Choroid plexus epithelial cell (primary cell): ENCODE measurements at places on chromosomes 11 and 22.
A peak's percentile ranks its signal among the peaks of the same experiment; 100 is the strongest.

- peak; percentile 60 for DNase-seq
Measured at GRCh38 chr11:81497202-81497804, 1236.4 kb downstream of the FAM181B start.

DNA sequence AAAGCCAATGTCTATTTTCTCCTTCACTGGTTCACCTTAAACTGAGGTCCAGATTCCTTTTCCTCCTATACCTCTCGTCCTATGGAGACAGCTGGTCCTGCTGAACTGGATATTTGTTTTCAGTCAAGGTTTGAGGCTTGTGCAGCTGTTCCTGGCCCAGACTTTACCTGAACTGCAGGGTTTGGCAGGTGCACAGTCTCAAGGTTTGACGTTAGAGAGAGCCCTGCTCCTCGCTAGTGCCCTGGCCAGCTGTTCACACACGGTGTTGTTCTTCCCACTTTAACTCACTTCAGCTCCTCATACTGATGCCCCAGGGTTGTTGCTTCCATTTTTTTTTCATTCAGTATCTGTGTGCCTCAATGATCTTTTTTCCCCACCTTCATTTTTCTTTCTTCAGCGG lies 74.0 kb upstream of the TTC12 start:
- DNase-seq: no peak

GRCh38 chr11:45275828-45276227 lies 10.3 kb downstream of the SYT13 start:
- DNase-seq: no peak

DNA sequence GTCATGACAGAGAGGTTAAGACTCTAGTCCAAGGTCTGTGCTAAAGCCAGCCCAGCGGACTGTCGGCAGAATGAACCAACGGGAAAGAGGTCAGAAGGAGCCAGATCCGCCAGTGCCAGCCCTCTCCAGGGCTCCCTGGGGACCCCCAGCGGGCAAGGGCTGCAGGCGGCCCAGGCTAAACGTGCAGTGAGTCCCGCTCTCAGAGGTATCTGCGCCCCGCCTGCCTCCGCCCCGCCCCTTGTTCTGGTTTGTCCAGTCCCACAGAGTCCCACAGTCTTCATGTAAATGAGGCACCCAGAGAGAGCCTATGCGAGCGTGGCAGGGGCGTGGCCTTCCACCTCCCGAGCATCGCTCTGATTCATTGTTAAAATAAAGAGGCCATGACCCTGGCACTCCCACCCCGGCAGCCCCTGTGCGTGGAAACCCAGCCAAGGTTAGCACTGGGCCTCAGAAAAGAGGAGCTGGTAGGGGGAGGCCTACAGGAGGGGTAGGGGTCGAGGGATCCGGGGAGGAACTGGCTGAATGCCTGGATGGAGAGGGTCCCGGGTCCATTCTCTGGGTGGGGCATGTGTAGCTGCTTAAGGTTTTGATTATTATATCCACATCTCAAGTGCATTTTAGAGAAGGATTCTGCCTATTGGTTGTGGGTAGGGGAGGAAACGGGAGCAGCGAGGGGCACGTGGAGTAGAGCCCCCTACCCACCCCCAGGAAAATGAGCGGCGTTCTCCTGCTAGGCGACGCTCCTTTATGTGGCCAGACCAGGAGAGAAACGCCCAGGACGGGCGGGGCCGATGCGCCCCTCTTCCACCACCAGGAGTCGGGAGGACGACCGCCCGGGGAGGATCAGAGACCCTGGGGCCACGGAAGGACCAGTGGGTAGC lies at the start of gene TRIOBP:
Gene TRIOBP (plus strand): TSS at position 392 of the 881 bp plus-strand sequence. CDS start 4,318 bp downstream, outside the sequence.
- DNase-seq: peak; percentile 94

- DNase-seq: no peak
Measured at GRCh38 chr11:94203070-94203469, 74.4 kb downstream of the PANX1 start.

GRCh38 chr11:40293655-40294348 lies 1165.7 kb downstream of the LRRC4C start:
- peak; percentile 95 for DNase-seq

- peak; percentile 65 for DNase-seq
Measured at GRCh38 chr11:117011541-117011898, 86.7 kb downstream of the SIK3 start.

- peak; percentile 52 for DNase-seq
Measured at GRCh38 chr11:74849525-74850391, 99.1 kb downstream of the XRRA1 start.

GRCh38 chr11:75402002-75402773 lies 2.9 kb downstream of the RPS3 start:
- DNase-seq: no peak

- peak; percentile 73 for DNase-seq
Measured at GRCh38 chr11:61963282-61964057, 4.0 kb downstream of the FTH1 start.

- DNase-seq: no peak
Measured at GRCh38 chr11:134640536-134640935, 228.5 kb upstream of the B3GAT1 start.

DNA sequence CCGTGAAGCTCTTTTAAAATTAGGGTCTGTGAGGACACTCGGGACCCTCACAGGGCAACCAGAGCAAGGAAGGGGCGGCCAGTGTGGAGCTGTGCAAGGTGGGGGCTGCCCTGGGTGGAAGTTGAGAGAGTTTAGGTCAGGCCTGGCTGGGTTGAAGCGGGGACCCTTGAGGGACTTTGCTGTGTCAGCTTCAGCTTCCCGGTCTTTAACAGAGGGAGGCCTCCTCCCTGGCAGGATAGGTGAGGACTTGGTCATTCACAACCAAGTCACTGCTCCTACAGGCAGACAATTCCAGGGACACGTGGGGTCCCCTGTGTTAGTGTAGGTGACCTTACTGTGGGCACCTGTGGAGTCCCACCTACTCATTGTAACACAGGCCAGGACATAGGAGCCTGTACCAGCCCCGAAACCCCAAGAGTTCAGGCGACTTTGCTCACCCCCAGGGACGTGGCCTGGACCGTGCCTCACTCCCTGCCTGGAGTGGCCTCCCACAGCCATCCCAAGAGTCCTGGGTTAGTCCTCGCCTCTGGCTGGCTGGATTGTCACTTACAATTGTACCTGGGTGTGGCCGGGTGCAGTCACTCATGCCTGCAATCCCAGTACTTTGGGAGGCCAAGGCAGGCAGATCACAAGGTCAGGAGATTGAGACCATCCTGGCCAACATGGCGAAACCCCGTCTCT lies 18.8 kb upstream of the ARHGAP8 start:
- DNase-seq: no peak

- DNase-seq: no peak
Measured at GRCh38 chr22:47406896-47407295, 644.4 kb downstream of the TBC1D22A start.

DNA sequence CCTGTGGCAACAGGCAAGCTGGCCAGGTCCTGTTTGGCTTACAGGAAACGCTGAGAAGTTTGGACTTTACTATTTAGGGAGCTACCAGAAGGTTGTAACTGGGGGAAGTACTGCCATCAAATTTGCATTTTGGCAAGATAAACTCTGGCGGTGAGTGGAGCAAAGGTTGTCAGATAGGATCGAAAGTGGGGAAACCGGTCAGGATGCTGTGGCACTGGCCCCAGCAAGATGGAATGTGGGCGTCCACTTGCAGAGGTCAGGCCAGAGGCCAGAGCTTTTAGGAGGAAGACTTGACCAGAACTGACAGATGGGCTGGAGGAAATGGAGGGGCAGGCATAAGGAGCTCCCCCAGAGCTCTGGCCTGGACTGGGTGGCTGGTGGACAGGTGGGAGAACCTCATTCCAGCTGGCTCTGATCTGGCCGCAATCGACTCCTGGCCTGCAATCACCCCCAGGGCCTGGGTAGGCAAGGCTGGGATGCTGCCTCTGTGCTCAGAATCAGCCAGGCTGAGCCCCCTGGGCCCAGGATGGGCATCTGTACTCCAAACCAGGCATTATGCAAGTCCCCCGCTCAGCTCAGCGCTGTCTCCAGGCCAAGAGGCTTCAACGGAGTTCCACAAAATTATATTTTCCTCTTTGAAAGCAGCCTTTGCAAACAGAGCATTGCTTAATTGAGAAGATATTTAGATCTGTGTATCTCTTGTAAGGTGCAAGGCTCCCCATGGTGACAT lies 178.3 kb upstream of the NECTIN1 start:
- DNase-seq: no peak

DNA sequence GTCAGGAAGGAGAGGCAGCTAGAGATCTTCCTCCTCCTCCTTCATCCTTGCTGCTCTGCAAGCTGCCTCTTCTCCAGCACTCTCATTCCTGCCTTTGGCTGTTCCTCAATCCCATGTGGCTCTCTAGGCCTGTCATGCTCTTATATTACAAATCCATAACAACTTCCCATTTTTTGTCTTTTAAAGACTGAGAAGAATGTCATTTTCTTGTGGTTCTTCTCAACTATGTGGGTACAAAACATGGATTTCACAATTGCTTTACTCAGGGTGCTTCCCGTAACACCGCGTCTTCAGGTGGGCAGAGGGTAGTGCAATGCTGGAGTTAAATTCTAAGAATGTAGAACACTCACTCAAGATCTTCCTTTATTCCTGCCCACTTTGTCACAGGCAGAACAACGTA lies 6.8 kb upstream of the CAT start:
- no peak for DNase-seq

GRCh38 chr11:43222215-43222614 lies 89.6 kb upstream of the API5 start:
- DNase-seq: no peak

- DNase-seq: no peak
Measured at GRCh38 chr11:32153747-32154146, 62.9 kb downstream of the RCN1 start.

DNA sequence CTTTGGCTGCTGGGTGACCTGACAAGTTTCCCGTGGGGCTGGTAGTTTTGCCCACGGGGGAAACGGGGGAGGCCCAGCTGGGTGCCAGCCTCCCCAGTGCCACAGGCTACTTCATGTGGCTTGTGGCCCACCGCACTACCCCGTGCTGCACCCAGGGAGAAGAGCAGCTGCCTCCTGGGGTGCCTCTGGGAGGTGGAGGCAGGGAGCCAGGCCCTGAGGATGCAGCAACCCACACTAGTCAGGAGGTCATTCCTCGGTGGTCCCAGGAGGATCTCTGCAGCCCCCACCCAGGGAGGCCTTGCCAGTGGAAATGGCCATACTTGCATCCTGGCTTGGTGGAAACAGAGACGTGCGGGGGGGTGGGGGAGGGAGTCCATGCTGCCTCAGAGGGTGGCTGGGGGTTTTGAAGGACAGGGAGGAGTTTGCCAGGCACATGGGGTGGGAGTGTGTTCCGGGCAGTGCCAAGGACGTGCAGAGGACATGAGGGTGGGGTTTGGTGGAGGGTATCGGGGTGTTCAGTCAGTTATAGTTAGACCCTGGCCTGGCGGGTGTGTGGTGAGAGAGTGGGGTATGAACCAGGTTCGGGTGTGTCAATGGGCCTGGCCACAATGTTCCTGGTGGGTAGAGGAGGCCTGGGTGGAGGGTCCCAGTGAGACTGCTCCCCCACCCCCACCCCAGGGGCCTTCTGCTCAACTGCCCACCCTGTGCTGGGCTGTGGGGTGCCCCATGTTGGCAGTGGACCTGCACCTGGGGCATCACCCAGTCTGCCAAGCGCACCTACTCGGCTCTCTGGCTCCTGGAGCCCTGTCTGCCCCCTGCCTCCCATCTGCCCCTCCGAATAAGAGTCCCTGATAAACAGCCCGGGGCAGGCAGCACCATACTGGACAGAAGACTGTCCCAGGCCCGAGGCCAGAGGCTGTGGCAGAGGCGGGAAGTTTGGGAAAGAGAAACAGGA lies 3.8 kb downstream of the PIM3 start:
- no peak for DNase-seq
